Activated effector memory CD4-positive, alpha-beta T cell treated with Interleukin-2 at 50 U/mL for 16 hours (primary cell): ENCODE measurements at places on chromosomes 3 and 15.

- no peak for DNase-seq
These were observed 66.0 kb downstream of the RBMS3 start for GRCh38 chr3:29346828-29347227.

DNA sequence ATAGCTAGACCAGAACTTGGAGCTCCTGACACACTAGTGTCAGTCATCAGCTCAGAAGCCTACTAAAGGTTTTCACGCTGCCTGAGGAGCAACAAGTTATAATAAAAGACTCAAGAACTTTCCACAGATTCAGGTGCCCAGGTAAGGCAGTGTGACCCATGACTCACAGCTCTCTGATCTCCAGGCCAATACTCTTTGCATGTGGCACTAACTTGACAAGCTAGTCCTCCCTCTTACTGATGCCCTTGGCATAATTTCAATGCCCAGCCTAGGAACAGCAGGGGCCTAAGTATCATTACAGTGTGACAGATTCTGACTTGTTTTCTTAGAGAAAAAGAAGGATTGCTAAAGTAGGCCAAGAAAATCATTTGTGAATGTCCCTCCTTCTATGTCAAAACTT is 38.4 kb downstream of the MEIS2 start:
- no peak for DNase-seq

DNA sequence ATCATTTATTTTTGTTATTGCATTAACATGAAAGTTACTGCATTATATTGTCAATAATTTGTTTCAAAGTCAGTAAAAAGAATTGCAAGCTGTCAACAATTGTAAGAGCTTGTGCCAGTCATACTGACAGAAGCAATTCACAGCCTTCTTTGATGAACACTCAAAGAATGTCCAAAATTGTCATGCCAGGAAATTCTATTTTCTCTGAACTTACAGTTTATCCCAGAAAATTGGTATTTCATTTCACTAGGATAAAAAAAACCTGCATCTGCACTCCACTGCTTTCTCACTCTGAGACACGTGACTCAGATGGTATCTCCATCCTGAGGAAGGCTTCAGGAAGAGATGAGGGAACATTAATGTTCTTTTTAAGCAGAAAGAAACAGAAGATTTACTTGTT is 332.6 kb upstream of the CCDC54 start:
- DNase-seq = no peak

DNA sequence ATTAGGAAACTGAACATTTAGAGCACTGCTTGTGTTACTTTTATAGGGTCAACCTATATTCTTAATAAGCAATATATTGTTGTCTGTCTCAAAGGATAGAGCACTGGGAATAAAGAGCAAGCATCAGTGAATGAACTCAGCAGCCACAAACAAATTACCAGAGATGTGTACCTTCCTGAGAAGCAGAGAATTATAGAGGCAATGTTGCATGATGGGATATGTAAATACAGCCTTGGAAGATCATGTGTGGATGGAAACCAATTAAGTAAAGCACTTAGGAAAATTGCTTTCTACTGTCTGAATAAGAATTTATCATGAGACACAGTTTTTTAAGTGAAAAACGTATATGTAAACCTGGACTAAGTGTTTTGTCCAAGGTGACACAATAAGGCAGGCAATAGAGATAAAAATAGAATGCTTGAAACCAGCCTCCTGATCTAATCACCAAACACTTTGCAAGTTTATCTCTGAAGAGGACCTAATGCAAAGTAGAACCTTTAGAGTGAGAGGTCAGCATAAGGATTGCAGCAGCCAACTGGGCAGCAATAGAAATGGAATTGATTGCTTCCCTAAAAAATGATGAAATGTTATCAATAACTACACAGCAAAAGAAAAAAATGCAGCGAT is 848.0 kb downstream of the TUSC7 start:
- DNase-seq = no peak

DNA sequence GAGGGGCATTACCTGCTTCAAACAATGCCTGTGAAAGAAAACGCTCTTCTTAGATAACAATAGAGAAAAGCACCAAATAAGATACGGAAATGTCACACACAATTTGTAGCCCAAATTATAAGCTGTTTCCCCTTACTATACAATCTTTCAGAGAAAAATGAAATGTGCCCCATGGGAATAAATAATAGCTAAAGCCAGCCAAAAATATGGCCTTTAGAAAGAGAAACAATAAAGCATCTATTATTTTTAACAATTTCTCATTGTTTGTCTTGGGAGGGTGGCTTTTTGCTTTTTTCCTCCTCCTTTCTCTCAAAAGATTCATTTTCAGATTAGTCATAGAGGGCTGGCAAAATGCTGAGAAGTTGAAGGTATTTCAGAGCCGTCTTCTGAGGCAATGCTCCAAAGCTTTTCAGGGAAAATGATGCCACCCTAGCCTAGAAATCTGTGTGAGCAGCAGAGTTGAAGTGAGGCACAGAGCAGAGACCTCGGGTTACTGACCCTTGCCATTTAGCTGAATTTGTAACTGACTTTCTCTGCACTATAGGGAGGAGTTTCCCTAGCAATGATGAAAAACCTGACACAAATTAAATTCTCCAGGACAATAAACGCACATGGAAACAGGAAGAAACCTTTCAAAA is 86.3 kb upstream of the PRICKLE2 start:
- DNase-seq = no peak

GRCh38 chr3:197468866-197469382 is 86.8 kb downstream of the BDH1 start:
- DNase-seq = no peak

DNA sequence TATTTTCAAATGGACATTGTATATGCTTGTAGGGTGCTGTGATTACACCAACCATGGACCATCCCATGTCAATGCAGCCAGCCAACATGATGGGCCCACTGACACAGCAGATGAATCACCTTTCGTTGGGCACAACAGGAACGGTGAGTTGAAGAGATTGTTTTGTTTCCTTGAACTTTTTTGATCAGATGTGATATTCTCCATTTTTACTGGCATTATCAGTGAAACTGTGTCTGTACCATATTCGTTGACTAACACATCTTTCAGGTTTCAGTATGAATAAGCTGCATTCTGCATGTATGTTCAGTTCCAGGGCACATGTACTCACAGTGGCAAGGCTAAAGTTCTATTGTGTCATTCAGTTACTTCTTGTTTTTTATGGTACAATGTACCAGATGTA is 655.2 kb downstream of the RBMS3 start:
- DNase-seq = no peak

GRCh38 chr3:141052201-141053069 is 1.3 kb downstream of the SPSB4 start:
- no peak for DNase-seq

DNA sequence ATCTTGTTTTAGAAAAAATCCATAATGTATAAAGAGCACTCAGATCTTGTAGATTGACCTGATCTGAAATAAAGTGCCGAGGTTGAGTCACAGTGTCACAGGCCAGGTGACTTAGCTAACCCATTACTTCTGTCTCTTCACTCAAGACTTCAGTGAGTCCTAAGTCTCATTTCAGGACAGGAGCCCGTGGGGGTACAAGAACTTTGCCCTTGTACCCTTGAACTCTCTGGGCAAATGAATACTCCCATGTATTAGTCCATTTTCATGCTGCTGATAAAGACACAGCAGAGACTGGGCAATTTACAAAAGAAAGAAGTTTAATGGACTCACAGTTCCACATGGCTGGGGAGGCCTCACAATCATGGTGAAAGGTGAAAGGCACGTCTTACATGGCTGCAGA is 160.2 kb downstream of the ZPLD1 start:
- DNase-seq = no peak

- no peak for DNase-seq
These were observed 243.4 kb downstream of the VPS13C start for GRCh38 chr15:61816856-61817255.

GRCh38 chr3:47857151-47857550 is 54.2 kb downstream of the DHX30 start:
- no peak for DNase-seq

- DNase-seq = no peak
These were observed 77.0 kb downstream of the KLF13 start for GRCh38 chr15:31403606-31404005.

GRCh38 chr15:60039316-60039715 is 35.2 kb downstream of the FOXB1 start:
- no peak for DNase-seq

- DNase-seq = no peak
These were observed 27.5 kb downstream of the FLNB start for GRCh38 chr3:58035524-58036255.

DNA sequence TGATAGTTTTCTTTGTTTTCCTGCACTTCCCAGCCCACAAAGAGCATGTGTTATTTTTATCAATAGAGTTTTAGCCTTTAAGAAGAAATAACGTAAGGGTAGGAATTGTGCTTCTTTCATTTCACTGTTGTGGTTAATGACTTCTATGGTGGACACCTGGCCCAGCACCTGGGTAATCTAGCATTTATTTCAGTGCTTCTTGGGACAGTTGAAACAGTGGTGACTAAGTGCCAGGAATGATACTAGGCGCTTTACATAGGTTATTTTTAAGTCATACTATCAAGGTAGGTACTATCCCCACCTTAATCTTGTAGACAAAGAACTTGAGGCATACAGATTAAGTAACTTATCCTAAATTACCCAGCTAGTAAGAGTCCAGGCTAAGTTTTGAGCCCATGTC is 243.8 kb downstream of the SOX2 start:
- no peak for DNase-seq

GRCh38 chr3:123044981-123045763 is 17.6 kb upstream of the SEMA5B start:
- DNase-seq = no peak

- DNase-seq = no peak
These were observed 41.1 kb downstream of the FILIP1L start for GRCh38 chr3:100073049-100073713.

DNA sequence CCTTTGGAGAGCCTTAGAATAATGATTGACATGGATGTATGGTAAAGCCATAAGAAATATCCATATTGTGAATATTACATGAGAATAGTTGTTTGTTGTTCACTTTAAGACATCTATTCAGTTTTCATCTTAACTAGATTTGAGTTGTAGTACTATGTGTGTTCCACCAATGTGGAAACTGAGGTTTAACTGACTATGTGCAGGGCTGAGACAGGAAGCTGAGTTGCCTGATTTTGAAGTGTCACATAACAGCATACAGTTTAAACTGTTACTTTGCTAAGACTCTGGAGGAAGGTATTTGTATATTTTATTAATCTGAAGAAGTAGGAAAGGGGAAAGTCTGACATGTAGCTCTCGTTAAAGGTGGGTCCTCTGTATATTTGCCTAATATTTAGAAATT is 2.1 kb downstream of the ECT2 start:
- no peak for DNase-seq

- no peak for DNase-seq
These were observed 5.9 kb upstream of the ABHD6 start for GRCh38 chr3:58231666-58232065.

DNA sequence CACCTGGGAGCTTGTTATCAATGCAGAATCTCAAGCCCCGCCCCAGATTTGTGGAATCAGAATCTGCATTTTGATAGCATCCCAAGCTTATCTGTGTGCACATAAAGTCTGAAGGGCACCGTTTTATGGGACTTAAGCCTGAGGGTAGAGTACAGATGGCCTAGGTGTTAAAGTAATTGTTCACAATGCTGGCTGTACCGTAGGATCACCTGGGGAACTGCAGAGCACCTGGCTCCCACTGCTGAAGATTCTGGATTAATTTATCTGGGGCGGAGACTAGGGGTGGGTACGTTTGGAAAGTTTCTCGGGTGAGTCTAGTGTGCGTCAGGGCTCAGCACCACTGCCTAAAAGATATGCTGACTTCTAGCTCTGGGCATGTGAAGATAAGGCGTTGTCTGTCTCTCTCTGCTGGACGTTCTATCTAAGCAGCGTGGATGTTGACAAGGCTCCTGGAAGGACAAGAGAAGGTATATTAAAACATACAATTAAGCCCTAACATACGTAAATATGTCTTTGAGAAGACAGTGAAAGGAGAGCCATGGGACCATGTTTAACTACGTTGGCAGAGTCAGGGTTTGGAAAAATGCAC is 63.2 kb upstream of the RASGRP1 start:
- DNase-seq = no peak

GRCh38 chr3:190644766-190645165 is 130.9 kb downstream of the IL1RAP start:
- DNase-seq = no peak

GRCh38 chr15:61521953-61522352 is 292.9 kb upstream of the RORA start:
- DNase-seq = no peak

DNA sequence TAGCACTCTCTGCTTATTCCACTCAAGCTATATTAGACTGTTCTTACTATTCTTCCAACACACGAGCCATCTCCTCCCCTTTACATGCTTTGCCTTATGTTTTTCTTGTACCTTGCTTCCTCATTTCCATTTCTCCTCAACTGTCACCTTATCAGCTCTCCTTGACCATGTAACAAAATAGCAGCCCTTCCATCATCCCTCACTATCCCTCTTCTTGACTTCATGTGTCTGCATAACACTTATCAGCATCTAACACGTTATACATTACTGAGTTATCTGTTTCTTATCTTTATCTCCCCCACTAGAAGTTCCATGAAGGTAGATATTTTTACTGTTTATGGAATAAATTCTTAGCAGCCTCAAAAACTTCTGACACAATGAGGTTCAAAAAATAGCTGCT is 45.3 kb downstream of the TRPM7 start:
- no peak for DNase-seq

GRCh38 chr3:127165036-127165435 is 27.9 kb upstream of the PRR23E start:
- DNase-seq = no peak

DNA sequence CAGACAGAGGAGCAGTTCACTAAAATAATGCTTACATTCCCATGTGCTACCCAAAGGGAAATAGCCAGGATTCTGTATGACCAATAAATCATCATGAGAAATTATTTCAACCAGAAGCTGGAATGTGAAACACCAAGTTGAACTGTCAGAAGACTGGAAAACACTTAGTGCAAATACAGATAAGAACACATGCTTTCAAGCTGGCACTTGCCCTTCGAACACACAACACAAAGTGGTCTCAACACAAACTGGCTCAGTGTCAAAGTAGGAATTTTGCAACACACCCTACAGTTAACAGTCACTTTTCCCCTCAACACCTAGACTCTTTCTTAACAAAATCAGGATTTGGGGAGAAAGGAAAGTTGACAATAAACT is 1.3 kb downstream of the FSD2 start:
- no peak for DNase-seq

DNA sequence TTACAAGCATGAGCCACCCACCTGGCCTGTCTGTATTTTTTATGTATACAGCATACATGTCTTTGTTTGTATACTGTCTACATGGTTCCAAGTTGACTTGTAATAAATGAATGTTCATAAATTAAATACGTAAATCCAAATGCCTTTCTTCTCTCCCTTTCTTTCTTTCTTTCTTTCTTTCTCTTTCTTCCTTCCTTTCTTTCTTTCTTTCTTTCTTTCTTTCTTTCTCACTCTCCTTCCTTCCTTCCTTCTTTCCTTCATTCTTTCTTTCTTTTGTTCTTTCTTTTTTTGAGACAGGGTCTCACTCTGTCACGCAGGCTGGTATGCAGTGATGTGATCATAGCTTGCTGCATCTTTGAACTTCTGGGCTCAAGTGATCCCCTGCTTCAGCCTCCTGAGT is 17.1 kb upstream of the ZNF710 start:
- DNase-seq = no peak
